ENCODE measurements at places on chromosomes 12 and 14.

DNA sequence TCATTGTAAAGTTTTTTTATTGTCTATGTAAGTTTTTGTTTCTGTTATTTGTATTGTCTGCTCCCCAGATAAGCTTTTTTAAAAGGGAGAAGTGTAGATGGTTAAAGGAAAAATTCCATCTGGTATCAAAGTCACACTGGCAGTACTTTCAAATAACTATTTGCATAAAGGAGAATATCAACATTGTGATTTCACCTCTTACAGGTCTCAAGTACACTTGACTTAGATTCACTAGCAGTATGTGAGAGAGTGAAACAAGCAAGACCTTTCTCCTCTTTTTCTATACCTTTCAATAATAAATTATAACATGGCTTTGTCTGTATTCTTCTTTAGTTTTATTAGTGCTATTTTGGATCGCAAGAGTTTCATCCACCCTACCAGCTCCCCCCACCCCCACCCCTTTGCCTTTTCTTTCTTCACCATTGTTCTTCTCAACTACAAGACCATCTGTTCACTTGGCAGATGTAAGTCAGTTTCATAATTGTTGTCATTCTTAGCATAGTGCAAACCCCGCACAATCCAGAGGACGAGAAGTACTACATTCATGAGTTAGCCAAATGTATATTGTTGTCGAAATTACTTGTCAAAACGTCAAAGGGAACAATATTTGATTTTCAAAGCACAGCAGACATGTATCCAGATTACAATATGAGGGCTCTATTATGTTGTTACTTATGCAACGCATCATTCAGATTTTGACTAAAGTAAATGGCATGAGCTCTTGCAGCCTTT is 602.7 kb upstream of the FLRT2 start:
- no peak for DNase-seq

DNA sequence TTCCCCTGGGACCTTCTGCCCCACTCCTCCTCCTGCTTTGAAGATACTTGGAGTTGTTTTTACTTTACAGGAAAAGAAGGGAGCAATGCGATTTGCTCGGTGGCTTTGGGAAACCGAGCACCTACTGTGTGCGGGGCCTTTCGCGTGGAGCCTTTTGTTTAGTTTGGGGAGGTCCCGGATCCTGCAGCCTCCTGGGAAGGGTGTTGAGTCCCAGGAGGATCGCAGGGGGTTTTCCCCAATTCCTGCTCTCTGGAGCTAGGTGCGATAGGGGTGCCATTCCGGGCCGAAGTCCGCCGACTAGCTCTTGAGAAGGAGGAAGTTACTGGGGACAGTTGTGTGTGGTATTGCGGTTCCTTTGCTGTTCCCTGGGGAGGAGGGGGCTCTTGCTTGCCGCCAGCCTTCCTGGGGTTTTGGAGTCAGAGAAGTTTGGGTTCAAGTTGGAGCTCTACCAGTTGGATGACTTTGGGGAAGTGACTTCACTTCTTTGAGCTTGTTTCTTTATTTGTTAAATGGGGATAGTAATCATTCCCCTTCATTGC is 1.1 kb downstream of the BRI3BP start:
- no peak for DNase-seq

GRCh38 chr14:59150990-59151389 is 37.5 kb upstream of the DAAM1 start:
- no peak for DNase-seq

DNA sequence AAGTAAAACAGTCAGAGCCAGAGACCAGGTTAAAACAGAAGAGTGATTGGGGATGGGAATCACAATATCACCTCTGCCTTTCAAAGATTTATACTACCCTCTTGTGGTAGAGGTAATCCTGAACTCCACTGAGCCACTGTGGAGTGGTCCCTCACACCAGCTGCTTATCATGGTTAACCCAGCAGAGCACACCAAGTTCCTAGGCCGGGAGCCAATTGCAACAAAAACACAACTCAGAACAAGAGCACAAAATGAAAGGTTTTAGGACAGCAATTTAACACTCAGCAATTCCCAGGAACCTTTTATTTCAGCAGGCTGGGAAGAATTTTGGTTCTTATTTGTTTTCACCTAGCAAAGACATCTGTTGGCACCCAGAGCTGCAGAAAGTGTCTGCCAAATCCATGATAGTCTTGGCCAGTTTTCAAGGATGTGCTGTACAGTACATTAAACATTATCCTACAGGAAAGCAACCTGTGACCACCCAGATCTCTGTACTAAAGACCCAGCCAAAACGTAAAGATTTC is 220.5 kb upstream of the ATXN7L3B start:
- no peak for DNase-seq

- no peak for DNase-seq
Measured at GRCh38 chr12:109916045-109916444, 16.0 kb downstream of the TCHP start.

DNA sequence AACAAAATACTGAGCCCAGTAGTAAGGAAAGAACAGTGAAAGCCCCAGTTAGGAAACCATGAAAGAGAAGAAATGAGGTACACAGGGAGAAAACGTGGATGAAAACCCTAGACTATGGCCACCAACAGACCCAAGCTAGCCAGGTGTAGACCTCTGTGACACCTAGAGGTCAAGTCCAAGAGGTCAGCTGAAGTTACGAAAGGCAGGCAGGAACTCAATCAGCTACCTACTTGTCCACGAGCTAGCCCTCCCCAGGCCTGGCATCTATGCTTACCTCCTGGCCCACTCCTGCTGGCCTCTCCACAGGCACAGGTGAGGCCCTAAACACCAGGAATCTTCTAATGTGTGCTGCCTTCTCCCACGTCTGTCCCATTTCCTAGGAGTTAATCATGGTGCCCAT is 48.7 kb downstream of the DPF3 start:
- DNase-seq: no peak

DNA sequence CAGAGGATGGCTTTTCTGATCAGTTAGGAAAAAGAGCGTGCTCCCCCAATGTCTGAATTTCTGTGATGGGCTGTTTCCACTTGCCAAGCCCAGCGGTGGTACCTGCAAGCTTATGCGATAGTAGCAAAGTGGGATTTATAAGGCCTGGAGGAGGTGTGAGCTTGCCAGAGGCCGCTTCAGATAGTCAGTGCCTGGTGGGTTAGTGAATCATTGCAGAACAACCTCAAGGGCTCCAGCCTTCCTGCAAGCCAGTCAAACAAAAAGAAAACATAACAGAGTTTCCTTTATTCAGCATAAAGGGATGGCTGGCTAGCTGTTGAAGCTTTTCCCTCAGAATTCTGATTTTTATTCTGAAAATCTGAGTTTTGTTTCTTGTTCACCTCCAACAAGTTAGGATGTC is 7.6 kb upstream of the BMP4 start:
- DNase-seq: no peak

GRCh38 chr14:73264080-73264884 is 27.0 kb downstream of the PAPLN start:
- DNase-seq: no peak

DNA sequence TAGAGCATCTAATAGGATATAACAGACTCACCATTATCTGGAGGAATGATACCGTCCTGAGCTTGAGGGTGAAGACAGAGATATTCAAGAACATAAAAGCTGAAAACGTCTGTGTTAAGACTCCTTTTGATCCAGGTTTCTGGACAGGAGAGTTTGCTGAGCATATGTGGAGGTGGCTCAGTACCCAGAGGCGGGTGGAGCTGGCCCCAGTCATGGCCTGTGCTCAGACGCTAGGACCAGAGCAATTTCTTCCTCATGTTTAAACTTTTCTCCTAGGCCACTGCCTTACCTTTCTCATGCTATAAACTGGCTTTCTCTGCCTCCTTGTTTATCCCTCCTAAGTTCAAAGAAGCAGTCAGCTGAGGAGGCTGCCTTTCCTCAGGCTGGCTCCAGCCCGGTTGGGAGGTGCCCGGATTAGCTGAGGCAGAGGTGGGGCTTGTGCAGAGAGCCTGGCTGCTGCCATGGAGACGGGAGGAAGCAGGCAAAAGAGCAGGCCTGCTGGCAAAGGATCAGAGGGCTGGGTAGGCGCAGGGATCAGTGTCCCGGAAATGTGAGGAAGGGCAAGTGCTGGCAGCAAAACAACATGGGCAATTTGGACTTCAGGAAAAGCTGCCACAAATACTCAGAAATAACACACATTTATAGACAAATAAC is 13.7 kb downstream of the COA8 start:
- no peak for DNase-seq

GRCh38 chr14:33401311-33401710 is 462.6 kb downstream of the NPAS3 start:
- DNase-seq: no peak

DNA sequence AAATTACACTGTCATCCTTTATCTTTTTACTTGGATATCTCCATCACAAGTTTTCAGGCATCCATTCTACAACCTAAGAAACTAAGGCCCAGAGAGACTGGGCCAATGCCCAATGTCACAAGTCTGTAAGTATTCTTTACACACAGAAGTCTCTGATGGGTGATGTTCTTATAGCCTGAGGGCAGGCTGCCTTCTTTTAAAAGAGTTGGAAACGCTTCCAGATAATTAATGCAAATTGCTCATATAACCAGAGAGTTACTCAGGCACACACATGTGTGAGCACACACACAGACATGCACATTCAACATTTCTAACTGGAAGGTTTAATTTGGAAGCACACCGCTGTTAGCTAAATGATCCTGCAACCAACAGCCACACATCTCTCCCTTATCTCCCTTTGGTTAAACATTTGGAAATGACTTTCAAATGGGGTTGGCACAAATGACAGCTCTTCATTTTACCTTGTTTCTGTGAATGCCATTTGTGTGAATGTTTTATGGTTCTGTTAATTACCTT is 160.8 kb upstream of the TMPO start:
- DNase-seq: no peak

DNA sequence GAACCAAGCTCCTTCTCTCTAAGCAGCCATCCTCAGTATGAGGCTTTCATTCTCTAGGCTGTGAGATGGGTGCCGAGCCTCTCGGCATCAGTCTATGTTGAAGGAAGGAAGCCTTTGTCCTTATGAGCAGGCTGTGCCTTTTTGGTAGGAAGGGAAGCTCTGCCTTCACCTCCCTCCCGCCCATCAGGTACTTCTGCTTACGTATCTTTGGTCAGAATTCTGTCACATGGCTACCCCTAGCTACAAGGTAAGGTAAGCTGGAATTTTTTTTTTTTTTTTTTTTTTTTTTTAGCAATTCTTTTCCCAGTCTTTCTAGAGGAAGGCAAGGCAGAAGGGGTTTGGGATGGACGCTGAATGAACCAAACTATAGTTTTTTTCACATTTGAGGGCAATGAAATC is 16.9 kb downstream of the BATF start:
- no peak for DNase-seq

DNA sequence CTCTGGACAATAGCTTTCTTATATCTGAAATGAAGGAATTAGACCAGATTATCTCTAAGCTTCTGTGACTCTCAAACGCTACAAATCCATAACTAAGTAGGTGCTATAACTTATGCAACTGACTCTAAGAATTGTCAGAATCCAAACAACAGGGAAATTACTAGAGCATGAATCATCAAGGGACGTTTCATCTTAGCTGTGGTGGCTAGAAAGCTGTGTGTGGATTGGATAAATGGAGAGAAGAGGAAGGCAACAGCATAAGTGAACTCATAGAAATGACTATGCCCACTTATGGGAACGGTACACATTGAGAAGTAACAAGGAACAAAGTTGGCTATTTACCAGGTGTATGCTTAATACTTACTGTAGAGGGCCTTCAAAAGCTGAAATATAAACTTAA is 96.0 kb upstream of the NEDD1 start:
- no peak for DNase-seq

- no peak for DNase-seq
Measured at GRCh38 chr12:43848786-43849185, 12.9 kb downstream of the TMEM117 start.

- DNase-seq: no peak
Measured at GRCh38 chr12:127070515-127071157, 1196.3 kb upstream of the TMEM132C start.

GRCh38 chr14:53389202-53389601 is 236.1 kb upstream of the DDHD1 start:
- no peak for DNase-seq

DNA sequence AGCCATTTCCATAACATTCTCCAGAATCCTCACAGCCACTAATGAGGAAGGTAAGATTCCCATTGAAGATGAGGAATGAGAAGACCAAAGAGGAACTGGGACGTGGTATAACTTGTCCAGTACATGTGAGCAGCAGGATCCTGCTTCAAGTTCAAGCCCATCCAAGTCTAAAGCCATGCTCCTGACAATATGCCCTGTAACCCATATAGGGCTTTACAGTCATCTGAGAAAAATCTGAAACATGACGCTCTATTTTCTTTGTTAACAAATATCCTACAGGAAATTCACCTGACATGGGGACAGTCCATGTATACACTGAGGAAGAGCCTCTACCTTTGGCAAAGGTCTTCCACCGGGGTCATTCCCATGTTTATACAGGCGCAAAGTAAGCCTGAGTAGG is 3.1 kb upstream of the ACTR6 start:
- no peak for DNase-seq

DNA sequence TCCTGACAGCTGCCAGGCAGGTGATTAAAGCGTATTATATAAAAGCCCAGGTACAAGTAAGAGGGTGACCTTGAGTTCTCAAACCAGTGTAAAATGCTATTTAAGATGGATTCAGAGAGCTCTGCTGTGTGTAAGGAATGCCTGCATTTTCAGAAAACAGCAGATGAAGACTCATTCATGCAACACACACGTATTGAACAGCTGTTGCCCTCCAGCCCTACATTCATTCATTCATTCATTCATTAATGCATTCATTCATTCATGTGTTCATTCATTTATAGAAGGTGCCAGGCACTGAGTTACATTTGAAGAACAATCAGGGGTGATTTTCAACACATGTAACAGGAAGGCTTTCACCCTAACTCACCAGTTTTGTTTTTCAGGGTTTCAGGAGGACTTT is 27.4 kb upstream of the ELK3 start:
- DNase-seq: no peak

DNA sequence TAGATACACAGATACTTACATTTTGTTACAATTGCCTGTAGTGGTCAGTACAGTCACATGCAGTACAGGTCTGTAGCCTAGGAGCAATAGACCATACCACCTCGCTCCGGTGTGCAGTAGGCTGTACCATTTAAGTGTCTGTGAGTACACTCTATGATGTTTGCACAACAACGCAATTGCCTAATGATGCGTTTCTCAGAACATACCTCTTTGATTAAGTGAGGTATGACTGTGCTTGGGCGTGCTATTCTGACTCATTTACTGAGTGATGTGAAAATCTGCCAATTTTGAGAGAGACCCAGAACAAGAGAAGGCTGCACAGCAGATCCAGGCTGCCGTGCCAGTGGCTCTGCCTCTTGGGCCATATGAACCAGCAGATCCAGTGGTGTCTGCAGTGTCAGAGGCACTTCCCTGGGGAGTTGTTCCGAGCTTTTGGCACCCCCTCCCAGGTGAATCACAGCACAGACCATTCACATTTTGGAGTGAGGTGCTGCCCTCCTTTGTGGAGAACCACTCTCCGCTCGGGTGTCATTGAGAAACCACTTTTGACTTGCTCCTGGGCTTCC is 20.4 kb downstream of the DLK1 start:
- DNase-seq: no peak

DNA sequence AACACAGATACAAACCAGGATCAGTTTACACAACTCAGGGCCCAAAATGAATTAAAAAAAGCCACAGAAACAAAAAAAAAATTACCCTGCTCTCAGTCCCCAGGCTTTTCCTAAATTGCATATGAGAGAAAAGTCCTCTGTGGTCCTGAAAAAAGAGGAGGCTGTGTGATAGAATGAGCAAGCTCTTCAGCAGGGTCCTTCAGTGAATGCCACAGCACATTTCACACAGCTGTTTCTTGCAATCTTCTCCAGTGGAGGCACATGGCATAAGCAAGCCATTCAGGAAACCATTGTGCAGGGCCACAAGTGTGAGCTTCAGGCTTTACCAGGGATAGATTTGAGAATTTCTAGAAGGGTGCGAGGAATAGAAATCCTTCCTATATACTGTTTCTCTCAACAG is 168.5 kb downstream of the PPM1H start:
- no peak for DNase-seq

All from stimulated activated CD8-positive, alpha-beta memory T cell treated with anti-CD3 and anti-CD28 coated beads, Interleukin-12 subunit alpha, Interleukin-12 subunit beta, amount 100 ng/mL, for 1 hour (primary cell).